ENCODE measurements at places on chromosomes 3 and 15.

DNA sequence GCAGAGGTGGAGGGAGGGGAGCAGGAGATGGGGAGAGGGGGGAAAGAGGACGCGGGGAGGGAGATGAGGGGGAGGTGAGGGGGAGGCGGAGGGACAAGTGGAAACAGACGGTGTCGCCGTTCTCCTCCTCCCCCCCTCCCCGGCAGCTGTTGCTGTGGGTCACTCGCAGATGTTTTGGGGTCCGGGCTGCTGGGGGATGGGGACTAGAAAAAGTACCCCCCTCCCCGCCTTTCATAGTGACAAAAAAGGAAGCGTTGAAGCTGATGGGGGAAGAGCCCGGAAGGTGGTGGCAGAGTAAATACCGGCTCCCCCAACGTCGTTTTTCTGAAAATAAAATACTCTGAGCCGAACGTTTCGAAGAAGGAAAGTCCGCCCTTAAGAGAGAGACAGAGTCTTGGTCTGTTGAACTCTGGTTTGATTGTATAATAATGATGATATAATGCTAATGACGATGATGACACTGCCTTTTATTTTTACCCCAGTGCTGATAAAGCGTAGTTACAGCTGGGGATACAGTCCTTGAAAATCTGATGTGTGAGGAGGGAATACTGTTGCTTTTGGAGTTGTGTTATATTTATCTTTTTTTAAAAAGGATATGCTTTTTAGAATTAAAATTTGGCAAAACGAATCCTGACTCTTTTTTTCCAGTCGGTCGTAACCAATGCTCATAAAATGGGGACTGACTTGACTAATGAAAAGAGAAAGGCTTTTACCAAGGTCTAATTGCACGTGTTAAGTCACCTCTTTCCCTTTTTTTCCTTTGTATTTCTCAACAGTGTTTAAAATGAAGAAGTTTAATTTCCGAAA, 993 bp downstream of the STXBP5L start:
- DNase-seq = no peak

GRCh38 chr3:175913286-175913685, 1054.2 kb downstream of the NAALADL2 start:
- no peak for DNase-seq

- no peak for DNase-seq
These were observed 95.7 kb downstream of the LRIG1 start for GRCh38 chr3:66404903-66405700.

DNA sequence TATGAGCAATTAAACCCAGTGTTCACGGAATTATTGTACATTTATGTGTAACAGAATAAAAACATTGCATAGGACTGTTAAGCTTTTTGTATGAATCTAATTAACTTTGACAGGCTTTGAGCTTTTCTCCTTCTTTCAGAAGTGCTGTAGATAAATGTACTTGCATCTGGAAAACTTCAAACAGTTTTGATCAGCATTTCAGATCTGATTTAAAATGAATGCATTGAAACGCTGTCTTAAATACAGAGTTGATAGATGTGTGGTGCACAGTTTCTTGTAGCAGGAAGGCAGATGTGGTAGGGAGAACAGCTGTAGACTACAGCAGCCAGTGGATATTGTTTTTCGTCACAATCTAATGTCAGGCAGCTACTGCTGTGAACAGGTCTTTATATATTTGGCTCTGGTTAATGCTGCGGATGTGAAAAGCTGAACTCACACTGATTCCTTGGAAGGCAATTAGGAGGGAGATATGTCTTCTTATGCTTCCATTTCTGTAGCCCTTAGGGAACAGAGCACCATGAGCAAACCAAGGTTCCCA, 193.8 kb upstream of the GOLIM4 start:
- DNase-seq = no peak

- DNase-seq = no peak
These were observed 8.1 kb downstream of the NPHP3 start for GRCh38 chr3:132713977-132714727.

All from pons (tissue), 1 donor.